Breast epithelium (tissue), 4 donors: ENCODE measurements at places on chromosomes 1 and 21.

GRCh38 chr1:167518331-167518700 lies at the start of gene CD247:
Gene CD247, minus strand, starts transcription at chr1:167518529. Its CDS starts 64 bp downstream, at chr1:167518465.
- DNase-seq: no peak

- DNase-seq: no peak
Observed at GRCh38 chr1:67517046-67517445, 86.8 kb upstream of the SERBP1 start.

DNA sequence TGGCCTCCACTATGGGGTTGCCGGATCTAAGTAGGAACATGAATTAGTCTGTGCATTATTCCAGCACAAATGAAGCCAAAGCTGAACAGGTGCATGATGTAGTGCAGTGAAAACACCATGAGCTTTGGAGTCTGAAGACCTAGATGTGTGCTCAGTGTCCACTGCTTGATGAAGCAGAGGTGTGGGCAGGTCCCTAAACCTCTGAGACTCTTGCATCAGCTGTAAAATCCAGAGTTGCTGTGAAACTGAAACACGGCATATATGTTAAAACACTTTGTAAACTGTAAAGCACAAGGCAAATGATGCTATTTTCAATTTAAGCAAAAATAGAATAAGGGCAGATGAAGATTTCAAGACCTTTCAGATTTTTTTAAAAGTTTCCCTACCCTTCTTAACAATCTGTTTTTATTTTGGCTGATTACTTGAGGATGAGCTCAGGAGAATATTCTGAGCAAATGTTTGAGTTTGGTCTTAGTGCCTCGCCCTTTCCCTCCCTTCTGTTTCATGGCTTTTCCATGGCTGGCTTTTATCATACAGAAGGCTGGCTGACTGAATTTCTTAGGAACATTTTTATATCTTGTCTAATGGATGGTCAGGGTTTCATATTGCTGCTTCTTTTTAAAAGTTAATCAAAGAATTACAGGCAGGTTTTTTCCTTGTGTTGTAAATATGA lies 221.8 kb downstream of the NTNG1 start:
- DNase-seq: no peak

DNA sequence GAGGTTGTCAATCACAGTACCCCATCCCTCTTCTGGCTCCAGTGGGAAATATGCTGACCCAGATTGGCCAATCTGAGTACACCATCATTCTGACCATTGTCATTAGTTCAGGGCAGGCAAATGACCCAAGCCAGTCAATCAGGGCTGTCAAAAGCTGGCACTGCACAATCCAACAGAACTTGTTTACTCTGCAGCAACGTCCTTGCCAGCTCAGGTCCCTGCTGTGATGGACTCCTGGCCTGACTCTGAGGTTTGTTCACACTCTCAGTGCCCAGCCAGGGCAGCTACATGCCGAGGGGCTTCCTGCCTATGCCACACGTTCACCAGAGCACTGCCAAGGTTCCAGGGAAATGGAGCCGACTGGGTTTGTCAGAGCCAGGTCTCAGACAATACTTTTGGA lies 14.7 kb upstream of the OVAAL start:
- no peak for DNase-seq

GRCh38 chr1:206002871-206003801 lies at the start of gene RAB7B:
Gene RAB7B, minus strand, starts transcription at chr1:206003395. Its CDS starts 9,260 bp downstream, at chr1:205994135.
- peak; percentile 76 for DNase-seq

- no peak for DNase-seq
Observed at GRCh38 chr1:3573500-3573899, 37.8 kb downstream of the MEGF6 start.

DNA sequence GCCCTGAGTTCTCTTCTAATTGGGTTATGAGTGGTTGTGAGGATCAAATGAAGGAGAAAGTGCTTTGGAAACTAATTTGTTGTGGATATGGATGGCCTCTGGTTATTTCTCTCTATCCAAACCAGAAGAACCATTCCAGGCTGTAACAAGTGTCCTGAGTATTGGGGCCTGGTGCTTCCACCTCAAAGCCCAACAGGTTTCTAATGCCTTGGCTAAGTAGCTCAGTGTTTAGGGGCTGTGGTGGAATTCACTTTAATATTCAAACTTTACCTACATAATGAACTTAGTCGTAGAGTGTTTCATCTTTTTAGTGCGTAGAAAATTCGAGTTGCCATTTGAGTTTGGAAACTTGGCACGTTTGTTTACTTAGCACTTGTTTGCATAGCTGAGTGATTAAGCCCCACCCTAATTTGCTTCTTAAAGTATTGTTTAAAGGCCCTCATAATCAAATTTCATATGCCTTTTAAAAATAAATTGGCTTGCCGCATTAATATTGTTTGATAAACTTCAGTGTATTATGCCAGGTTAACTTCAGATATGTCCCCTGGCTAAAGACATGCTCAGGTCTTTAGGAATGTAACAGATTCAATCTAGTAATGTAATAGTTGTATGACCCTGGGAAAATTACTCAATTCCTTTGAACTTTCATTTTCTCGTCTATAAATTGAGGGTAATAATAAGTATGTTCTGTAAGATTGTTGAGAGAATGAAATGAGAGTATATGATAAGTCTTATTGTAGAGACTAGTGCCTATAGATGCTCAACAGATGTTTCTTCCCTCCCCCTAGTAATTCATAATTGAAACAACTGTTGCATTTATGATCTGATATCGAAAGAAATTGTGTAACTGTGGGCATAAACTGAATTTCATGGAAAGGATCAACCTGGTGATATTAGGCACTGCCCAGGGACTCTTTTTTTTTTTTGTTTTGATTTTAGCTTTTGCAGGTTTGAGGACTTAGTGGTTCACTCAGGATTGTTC lies 1.6 kb downstream of the AGO4 start:
- no peak for DNase-seq

- DNase-seq: peak; percentile 59
Observed at GRCh38 chr1:165543532-165544438, at the start of gene LRRC52. Gene LRRC52, plus strand, starts transcription at chr1:165544000. Its CDS starts 297 bp downstream, at chr1:165544297.

- no peak for DNase-seq
Observed at GRCh38 chr1:62906428-62906886, 122.5 kb downstream of the ATG4C start.

- no peak for DNase-seq
Observed at GRCh38 chr1:94729267-94729666, 90.9 kb upstream of the SLC44A3 start.

DNA sequence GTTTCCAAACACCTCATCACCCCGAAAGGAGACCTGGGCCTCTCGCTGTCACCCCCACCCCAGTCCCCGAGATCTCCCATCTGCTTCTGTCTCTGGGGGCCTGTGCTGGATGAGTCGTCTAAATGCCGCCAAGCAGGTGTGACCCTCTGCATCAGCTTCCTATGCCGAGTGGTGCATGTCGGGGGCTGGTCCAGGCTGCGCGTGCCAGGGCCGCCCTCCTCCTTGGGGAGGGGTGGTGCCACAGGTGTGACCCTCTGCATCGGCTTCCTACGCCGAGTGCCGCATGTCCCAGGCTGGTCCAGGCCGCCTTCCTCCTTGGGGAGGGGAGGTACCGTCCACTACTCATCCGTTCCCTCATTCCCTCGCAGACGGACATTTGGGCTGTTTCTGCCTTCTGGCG lies 115.7 kb downstream of the PRDM16 start:
- no peak for DNase-seq

- no peak for DNase-seq
Observed at GRCh38 chr21:31142600-31142999, 104.3 kb upstream of the KRTAP19-8 start.

DNA sequence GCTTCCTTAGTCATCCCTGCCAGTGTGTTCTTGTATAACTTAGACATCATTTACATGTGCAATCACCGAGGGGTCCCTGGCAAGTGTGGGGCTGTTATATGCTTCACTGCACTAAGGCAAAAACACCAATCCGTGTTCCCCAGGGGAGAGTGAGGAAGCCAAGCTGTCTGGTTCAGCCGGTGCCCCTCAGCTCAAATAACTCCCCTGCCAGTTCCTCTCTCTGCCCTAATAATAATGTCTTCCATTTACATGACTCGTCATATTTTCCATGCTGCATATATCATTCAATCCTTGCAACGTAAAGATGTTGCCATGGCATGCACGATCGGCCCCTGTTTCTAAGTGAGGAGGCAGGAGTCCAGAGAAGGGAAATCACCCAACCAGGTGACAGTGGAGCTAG lies 24.4 kb upstream of the NDC1 start:
- no peak for DNase-seq

- DNase-seq: no peak
Observed at GRCh38 chr1:109185990-109186732, 27.6 kb upstream of the SARS1 start.

DNA sequence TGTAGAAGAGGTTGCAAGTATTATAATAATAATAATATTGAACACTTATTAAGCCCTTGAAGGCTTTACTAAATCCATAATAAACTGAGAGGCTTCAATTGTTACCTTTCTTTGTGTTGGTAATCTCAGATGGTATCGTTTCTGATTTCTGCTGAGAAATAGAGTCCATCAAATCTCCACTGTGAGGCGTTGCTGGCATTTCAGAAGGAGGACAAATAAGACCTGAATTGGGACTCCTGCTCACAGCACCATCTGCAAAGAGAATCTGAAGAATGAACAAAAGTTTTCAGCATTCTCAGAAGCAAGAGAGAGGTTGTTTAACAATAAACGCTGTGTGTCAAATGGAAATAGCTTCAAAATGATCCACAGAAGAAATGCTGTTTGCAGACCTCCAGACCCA lies 93.7 kb downstream of the WDR3 start:
- DNase-seq: no peak

DNA sequence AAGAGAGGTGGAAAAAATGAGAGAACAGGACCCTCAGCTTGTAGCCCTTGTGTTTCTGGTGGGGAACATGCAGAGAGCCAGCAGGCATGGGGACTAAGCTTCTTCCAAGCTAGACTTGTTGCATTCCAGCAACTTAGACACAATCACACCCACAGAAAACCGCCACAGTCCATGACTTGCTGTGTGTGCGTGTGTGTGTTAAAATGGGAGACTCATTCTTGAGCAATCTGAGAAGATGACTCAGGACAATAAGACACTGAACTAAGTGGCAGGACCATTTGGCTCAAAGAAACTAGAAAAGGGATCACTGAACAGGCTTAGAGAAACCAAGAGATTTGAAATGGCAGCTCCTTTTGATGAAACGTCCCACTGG lies 78.0 kb downstream of the HLX start:
- no peak for DNase-seq

GRCh38 chr1:25009671-25010262 lies 79.7 kb upstream of the RUNX3 start:
- DNase-seq: no peak

DNA sequence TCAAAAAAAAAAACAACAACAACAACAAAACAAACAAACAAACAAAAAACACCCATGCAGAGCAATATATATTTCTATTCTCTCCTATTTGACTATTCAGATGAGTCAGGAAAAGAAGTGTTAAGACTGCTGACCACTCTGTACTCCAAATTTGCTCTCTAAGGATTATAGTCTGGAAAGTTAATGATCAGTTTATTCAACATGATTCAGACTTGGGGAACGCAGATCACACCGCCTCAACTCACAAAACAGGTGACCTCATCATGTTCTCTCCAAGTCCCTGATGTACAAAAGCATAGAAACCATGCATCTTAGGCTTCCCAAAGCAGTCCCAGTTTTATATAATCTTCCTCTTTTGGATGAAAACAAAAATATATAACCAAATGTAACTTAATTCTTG lies 51.9 kb upstream of the PRRC2C start:
- DNase-seq: no peak

DNA sequence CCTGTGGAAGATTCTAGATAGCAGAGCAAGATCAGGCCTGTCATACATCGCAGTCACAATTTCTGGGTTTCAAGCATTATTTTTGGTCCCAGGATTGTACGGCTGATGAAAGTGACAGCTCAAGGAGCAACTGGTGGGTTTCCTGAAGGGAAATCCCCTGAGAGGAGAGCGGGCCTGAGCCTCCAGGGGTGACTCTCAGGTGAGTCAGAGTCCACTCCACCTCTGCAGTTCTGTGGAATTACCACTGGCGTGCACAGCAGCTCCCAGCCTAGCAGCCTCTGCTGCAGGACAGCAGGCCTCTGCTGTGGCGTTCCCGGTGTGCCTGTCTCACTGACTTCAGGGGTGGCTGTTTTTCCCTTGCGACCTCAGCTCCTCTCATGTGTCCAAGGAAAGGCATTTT lies 24.4 kb downstream of the SLC66A1 start:
- no peak for DNase-seq

GRCh38 chr1:86641318-86641717 lies 63.1 kb upstream of the SH3GLB1 start:
- DNase-seq: no peak

DNA sequence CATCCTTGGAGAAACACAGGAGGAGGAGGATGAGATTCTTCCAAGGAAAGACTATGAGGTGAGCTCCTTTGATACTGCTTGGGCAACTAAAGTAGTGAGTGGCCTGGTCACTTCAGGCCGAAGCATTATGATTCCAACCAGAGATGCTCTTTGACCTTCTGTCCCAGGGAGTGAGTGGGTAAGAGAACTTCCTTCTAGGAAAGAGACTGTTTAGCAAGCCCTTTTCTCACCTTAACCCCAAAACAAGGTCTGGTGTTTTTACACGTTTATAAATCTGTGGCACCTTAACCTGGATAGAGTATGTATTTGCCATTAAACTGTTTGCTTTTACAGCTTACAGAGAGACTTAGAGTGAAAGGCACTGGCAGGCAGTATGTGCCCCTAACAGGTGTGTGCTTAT lies 1.1 kb downstream of the CLCN6 start:
- no peak for DNase-seq

DNA sequence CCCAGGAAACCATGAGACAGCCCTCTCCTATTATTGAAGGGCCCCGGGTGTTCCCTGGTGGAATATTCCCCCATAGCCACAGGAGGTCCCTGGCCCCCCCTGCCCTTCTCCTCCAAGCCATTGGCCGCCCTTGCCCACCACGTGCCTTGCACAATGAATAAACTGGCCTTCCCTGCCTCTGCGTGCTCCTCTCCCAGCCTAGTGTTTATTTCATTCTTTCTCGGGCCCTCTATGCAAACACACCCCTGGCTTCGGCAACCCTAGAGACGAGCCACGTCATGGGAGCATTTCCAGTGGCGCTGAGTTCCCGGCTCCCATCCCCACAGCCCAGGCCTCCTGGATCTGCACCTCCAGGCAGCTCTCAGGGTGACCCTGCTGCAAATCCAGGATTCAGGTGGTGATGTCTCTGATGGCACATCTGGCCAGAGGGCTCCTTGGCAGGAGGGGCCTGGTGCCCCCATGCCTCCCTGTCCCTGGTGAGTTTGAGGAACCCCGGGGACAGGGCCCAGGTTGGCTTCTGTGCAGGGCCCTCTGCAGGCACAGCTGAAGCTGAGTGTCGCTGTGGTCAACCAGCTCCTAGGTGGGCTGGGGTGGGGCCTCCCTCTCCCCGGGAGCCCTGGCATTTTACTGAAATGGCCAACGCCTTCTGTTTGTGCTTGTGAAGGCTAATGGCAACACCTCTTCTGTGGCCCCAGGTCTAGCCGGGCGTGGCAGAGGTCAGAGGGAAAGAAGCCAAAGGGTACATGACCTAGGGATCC lies 6.2 kb downstream of the KRTAP10-12 start:
- DNase-seq: no peak

- no peak for DNase-seq
Observed at GRCh38 chr1:31372051-31372450, 825 bp downstream of the FABP3 start.

GRCh38 chr1:209580577-209580976 lies 2.9 kb upstream of the CAMK1G start:
- DNase-seq: no peak

GRCh38 chr1:184759651-184760050 lies 5.0 kb upstream of the EDEM3 start:
- no peak for DNase-seq

- no peak for DNase-seq
Observed at GRCh38 chr1:3403011-3403345, 51.5 kb upstream of the ARHGEF16 start.

- DNase-seq: no peak
Observed at GRCh38 chr1:91803847-91804545, 82.0 kb downstream of the TGFBR3 start.
